ENCODE measurements at places on chromosomes 6 and 20. TPM values are rescaled to one million over a fixed set of nuclear protein-coding genes. Genes with fewer than 3 reads are reported as not detected.

DNA sequence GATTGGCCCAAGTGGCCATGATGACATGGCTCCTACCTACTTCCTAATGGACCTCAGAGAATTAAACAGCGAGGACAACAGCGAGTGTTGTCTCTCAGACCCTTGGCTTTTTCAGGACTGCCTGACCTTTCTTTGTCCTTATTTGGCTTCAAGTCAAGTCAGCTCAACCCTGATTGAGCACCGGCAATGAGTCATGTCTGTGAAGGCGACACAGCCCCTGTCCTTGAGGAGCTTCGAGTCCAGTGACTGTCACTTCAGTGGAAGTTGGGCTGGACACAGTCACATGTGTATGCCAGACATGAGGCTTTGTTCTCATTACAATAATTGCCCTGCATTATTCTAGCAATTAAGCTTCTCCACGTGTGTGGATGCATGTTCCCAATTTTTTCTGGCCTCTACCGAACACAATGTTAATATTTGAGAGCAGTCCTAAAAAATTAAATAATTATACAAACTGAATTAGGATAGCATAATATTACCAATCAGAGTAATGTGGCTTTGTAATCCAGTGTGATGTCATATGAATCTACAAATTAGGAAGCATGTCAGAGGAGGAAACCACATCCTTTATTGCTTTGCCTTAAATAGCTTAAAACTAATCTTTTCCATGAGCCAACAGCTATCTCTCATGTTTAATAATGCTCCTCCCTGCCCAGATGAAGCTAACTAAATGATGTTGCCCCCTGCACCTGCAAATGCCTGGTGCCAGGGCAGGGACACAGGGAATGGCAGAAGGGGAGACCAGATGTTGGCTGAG lies 178.6 kb downstream of the CDH26 start:
- no peak for DNase-seq

DNA sequence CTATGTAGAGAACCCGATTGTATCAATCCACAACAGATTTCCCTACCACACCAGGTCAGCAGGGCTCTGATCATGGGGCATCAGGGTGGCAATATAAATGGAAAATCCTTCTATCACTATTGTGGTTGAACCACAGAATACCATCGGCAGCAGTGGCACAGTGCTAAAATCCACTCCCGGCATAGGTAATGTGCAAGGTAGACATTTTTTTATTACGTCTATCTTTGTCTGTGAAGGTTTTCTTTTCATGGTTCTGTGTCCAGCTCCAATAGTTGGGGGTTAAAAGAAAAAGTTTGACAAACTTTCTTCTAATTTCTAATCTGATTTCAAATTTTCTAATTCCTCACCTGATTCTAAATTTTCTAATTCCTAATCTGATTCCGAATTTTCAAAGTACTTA lies 302.7 kb upstream of the PREP start:
- DNase-seq: no peak

- DNase-seq: no peak
Observed at GRCh38 chr6:18349386-18349785, 37.8 kb upstream of the RNF144B start.

- DNase-seq: no peak
Observed at GRCh38 chr6:164859816-164860215, 449.6 kb downstream of the C6orf118 start.

DNA sequence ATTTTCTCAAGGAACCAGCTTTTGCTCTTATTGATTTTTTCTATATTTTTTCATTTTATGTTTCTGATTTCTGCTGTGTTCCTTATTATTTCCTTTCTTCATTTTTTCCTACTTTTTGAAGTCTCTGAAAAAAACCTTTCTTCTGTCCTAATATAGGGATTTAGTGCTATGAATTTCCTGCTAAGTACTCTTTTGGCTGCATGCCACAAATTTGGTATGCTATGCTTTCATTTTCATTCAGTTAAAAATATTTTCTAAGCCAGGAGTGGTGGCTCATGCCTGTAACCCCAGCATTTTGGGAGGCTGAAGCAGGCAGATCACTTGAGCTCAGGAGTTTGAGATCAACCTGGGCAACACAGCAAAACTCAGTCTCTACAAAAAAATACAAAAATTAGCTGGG lies 30.6 kb downstream of the SIRPD start:
- no peak for DNase-seq

DNA sequence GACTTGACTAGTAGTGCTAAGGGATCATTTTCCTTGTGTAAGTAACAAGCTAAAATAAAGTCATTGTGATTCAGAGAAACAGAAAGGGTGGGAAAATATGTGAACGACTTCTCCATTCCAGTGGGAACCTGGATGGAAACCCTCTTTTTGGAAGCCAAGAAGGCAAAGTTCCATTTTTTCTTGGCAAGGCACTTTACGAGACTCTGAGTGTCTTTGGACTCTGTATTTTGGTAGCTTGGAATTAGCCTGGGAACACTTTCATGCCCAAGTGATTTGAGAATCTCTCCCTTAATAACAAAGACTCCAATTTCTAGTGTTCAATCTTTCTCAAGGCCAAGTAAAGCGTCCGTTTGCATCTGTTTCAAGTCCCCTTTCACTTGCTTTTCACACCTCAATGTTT lies 100.5 kb upstream of the SASH1 start:
- no peak for DNase-seq

- DNase-seq: no peak
Observed at GRCh38 chr6:158707120-158707820, 57.4 kb downstream of the SYTL3 start.

DNA sequence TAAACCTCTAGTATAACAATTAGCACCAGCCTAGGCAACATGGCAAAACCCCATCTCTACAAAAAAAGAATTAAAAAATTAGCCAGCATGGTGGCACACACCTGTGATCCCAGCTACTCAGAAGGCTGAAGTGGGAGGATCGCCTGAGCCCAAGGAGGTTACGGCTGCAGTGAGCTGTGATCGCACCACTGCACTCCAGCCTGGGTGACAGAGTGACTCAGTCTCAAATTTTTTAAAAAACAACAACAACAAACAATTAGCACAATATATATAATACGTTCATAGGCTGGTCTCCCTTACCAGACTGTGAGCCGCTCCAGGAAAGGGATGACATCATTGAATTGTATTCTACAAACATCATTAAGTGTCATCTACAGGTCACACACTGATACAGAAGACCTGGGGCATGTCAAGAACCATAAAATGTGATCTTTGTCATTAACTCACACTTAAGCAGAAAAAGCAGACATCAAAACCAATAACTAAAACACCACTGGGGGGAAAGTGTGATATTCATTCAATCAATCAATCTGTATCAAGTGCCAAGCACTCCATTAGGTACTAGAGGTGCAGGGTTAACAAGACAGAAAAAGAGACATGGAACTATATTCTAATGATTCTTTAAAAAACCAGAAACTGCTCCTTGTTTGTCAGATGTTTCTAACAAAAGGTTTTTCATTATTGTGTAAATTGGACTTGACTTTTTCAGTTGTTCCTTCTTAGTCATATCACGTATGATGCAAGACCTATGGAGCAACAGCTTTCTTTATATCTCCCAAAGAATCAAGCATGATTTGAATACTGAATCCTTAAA lies 17.8 kb downstream of the MAP3K5 start:
- DNase-seq: no peak

DNA sequence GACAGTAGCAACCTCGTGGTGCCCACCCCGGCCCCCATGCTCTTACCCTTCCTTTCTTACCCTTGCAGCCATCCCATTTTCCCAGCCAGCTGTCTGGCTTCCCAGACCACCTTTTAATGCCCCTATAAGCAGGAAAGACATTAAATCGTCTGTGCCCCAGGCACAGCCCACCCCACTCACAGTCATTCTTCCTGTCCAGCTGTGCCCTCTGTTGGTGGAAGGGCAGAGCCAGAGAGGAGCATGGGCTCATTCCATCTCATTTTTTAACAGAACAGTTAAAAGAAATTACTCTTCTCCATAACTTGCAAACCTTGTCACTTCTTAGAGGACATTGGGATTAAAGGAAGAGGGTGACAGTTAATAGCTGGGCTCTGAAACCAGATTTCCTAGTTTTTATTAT lies 240.5 kb downstream of the NRN1 start:
- DNase-seq: no peak

DNA sequence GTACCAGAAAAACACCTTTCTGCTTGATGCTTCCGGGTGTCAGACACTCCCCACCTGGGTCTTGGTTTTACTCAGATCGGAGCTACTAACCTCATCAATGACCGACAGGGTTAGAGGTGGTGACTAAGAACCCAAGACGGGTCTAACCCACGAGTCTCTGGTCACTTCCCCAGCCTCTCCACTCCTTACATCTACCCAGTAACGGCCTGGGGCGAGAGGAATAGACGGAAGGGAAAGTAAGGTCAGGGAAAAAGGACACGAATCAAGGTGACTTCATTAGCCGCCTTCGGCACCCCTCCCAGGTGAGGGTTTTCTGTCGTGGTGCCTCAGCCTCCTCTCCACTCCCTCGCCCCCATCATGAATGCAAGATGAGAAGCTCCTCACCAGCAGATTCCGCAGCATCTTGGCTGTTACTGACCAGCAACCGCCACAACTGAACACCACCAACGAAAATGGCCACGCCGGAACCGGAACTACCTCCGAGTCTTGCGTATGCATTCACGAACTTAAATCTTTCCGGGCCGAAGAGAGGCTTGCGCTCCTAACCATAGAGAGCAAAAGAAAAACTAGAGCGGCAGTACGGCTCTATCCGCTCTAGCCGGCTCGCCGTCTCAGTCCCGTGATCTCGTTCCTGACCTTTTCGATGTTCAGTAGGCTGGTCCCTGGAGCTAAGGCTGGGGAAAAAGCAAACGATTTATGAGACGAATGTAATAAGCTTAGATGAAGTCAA lies at the start of gene COX7A2:
TSS of gene COX7A2 (minus strand) at position 469 of the 730 bp plus-strand sequence. CDS start at position 402, 67 bp downstream.
- DNase-seq: peak; percentile 79

DNA sequence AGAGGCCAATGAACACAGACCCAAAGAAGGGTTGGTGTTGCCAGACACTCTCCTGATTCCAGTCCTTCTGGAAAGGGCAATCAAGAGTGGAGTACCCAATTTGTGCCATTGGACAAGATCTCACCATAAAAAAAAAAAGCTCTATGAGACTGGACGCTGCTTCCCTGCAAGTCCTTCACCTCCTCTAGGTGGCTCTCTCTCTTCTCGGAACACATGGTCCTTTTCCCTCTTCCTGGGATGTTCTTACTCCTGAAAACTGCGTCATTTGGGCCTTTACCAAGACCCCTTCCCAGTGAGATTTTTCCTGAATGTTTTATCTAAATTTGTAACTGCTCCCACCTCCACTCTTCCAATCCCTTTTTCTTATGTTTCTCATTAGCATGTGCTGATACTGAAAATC lies 280.8 kb downstream of the FOXA2 start:
- no peak for DNase-seq

DNA sequence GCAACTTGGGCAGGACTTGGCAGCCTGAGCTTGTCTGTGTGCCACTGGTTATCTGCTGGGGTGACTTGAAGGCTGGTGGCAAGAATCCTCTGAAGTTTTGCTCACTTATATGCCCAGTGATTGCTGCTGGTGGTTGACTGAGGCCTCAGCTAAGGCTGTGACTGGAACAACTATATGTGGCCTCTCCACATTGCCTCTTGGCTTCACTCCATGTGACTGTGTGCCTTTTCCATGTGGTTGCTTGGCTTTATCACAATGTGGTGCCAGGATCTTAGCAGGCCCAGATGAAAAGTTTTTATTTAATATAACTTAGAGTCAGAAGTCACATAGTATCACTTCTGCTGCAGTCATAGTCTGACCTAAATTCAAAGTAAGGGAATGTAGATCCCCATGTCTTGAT lies 104.5 kb downstream of the ADAT2 start:
- no peak for DNase-seq

- no peak for DNase-seq
Observed at GRCh38 chr20:605237-605636, 4.9 kb downstream of the TCF15 start.

HACE1 gene
- total RNA-seq: 9.0 TPM

B3GAT2 gene
- not detected for total RNA-seq

LIME1 gene
- 123 TPM for total RNA-seq

CTAGE9 gene
- not detected for total RNA-seq

BMP6 gene
- total RNA-seq: not detected

HLA-DRB1 gene
- 32.6 TPM for total RNA-seq

IL17A gene
- not detected for total RNA-seq

CRISP3 gene
- total RNA-seq: not detected

MYBL2 gene
- total RNA-seq: 1.1 TPM

Measured in CD8-positive, alpha-beta T cell (primary cell).